ENCODE measurements at places on chromosomes 12 and 14. TPM values are rescaled to one million over a fixed set of nuclear protein-coding genes. Genes with fewer than 3 reads are reported as not detected.

The PTPRB gene
- total RNA-seq = 91.4 TPM

The PLEKHD1 gene
- 0.47 TPM for total RNA-seq

The LRTM2 gene
- total RNA-seq = not detected

The JAG2 gene
- total RNA-seq = 29.2 TPM

The GDF3 gene
- 0.30 TPM for total RNA-seq

The SLC10A1 gene
- not detected for total RNA-seq
